ENCODE measurements at places on chromosomes 7 and 10.

DNA sequence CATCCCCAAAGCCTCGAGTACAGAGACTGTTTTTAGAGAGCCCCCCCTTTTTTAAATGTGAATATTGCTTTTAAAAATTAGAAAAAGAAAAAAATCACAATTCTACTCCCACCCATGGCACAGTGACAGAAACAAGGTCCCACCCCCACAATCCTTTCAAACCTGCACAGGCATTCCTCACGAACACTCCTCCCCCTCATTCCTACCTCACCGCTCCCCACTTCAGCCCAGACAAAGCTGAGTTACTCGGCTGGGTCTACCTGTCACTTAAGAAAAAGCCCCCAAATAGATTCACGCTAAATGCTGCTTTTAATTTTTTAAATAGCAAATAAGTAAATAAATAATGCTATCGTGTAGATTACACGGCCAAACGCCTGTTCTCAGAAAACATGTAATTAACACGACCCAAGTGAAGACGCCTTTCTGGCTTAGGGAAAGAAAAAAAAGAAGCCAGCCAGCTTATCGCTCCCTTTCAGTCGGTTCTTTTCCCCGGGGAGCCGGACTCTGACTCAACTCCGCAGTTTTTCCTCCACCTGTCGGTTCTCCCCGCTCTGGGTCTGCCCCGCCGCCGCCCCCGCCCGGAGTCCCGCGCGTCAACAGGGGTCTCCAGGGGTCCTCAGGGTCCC, 739 bp downstream of the MPP7 start:
- no peak for DNase-seq

DNA sequence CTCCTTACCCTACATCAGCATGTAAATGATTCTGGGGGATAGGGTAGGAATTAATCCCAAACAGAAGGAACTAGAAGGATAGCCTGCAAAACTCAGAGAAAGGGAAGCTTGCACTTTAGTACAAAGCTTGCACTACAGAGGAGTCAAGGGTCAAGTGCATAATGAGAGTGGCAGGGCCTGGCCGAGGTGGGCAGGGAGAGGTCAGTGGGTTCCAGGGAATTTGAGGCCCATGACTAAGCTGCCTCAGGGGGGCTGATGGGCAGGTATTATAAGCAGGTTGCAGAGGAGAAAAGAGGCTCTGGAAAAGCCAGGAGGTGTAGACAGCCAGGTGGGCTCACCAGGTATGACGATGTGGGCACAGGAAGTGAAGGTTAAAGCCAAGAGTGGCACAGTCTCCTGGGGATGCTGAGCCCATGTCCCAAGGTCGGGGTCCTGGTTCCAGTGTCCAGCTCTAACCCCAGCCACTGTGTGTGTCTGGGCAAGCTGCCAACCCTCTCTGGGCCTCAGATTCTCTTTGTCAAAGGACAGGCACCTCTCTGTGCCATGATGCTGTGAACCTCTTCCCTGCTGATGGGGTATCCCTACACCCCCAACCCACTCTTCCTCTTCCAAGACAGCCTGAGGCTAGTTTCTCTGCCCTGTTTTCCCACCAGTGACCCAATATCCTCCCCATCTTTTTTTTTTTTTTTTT, 32.0 kb upstream of the ELN start:
- no peak for DNase-seq

- no peak for DNase-seq
Observed at GRCh38 chr7:157678501-157678900, 341.7 kb downstream of the DNAJB6 start.

DNA sequence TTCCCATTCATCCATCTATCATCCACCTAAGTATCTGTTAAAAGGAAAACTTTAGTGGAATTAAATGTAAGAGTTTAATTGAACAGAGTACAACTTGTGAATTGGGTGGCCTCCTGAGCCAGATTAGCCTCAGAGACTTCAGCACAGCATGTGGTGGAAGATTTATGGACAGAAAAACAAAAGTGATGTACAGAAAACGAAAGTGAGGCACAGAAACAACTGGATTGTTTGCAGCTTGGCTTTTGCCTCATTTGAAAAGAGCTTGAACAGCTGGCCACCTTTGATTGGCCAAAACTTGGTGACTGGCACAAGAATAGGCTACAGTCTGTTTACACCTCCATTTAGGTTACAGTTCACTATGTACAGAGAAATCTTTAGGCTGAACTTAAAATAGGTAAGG, 1463.4 kb upstream of the CELF2 start:
- DNase-seq = no peak

DNA sequence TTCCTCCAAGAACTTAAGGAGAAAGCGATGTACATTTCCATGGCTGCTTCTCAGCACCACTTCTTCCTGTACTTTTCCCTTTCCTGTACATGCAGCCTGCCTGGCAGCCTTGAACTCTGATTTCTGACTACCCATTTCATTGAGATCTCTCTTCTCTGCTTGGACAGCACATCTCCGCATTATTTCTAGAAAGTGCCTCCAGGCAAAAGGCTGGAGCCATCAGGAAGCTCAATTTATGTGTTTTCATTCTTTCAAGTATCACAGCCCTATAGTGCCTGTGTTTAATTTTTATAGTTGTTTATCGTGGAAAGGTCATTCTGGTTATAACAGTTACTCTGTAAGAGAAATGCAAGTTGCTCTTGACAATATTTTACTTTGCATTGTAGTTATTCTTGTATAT, 688.0 kb upstream of the ANKRD30A start:
- no peak for DNase-seq

GRCh38 chr7:142327628-142328405, 70.0 kb upstream of the PRSS58 start:
- no peak for DNase-seq

DNA sequence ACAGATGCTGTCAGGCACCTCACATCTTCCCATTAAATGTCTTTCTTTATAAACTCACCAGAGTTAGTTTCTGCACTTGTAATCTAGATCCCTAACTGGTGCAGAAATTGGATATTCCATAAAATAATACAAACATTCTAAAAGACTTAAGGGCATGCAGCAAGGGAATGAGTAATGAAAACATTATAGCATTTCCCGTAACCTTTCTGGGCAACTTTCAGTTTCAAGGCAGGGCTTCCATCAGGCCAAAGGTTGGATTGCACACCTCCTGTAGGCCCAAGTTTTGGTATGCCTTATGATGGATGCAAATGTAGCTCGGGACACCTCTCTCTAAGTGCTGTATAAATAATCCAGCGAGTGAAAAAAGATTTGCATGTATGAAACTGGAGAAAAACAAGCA, 129.9 kb upstream of the LYZL2 start:
- no peak for DNase-seq

DNA sequence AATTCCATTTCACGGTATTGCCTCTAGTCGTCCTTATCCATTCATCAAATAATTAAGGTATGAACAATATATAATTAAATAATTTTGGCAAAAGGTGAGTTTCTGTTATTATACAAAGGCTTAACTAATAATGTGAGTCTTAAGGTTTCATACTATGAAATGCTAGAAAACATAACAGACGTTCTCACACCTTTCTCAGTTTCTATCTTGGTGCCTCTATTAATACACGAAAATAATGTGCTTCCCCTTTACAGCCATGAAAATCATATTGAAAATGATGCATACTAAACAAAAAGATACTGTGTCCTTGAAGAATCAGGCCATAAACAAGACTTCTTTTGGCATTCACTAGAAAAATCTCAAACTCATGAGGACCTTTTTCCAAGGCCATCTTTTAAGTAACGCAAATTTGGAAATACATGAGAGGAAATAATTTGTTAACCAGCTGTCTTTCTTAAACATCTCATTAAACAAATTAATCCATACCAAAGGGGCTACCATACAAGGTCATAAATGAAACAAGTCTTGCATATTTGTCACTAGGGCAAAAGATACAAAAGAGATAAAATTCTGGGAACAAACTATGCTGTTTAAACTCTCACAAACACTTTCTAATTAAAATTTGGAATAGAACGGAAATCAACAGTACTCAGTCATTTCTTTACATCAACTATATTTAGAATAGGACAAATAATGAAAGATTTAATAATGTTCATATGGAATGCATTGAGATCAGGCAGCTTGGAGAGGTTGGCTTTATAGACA, 53.9 kb upstream of the CAV2 start:
- DNase-seq = no peak

DNA sequence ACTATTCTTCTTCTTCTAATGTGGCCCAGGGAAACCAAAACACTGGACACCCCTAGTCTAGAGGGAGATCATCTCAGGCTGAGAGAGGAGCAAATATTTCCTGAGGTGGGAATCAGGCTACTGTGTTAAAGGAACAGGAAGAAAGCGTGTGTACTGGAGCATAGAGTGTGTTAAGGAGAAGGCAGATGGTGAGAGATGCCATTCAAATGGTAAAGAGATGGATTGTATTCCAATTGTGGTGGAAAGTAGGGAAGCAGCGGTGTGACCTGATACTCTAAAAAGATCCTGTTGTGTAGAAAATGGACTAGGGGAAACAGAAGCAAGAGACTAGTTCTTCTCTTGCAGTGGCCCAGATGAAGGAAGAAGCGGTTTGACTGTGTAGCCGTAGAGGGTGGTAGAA, 31.2 kb downstream of the RAB18 start:
- no peak for DNase-seq

DNA sequence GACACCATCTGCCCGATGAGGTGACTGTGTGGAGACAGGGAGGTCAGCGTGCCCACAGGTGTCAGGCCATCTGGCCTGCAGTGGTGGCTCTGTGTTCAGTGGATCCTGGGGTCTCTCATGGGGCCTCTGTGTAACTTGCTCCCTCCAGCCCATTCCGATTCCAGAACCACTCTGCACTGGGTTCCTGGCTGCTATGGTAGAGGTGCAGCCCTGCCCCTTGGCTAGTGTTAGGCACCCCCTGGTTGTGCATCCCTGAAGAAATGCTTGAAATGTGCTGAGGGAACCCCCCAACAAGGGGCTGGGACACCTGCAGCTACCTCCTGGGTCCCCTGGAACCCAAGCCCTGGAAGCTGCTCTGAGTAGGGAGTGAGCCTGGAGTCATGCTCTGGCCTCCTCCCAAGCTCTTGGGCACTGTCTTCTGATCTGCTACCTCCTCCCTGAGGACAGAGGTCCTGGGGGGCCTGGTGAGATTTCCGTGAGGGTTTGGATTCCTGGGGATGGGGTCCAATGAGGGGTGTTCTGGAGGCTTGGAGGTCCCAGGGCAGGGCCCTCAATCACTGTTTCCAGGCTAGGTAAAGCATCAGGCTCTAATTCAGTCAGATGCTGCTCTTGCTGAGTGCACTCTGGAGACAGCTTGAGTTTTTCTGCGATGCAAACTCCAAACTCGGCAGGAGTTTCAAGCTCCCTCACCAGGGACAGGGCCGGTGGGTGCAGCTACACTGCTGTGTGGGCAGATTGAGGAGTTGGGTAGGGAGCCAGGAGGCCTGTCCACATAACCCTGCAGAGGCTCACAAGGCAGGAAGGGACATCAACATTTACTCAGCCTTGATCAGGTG, 27.7 kb downstream of the RAMP3 start:
- DNase-seq = no peak

- no peak for DNase-seq
Observed at GRCh38 chr7:137916980-137917645, 70.3 kb upstream of the DGKI start.

- peak; percentile 31 for DNase-seq
Observed at GRCh38 chr10:58266826-58267712, 625 bp downstream of the IPMK start.

GRCh38 chr7:47180516-47180826, 401.4 kb downstream of the TNS3 start:
- DNase-seq = no peak

DNA sequence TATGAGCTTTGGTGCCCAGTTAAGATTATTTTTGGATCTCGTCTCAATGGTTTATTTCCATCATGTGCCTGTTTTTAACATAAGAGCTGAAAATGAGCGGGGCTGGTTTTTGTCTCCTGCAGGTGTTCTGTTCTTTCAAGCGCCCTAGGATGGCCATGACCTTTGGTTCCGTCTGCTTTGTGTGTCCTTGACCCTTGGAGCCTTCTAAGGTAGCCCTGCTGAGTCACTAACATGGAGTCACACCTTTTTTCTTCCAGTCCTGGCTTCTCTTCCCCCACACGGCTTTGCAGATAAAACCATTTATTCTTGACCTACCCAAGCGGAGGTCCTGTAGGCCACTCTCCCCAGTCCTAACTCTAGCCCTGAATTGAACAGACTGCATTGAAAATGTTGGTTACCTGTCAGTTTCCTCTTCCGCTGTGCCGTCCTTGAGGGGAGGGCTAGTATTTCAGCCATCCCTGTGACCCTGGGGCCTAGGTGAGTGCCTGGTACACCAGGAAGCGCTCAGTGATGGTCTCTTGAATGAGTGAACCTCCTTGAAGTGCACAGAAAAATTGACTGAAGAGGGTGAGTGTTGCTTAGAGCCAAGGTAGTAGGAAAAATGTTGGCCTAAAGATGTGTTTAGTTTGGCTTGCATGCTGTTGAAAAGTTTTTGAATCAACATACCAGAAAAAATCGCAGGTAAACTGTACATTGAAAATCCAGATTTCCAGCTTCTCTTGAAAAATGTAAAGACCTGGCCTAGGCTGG, 48.0 kb downstream of the CAMK1D start:
- no peak for DNase-seq

- no peak for DNase-seq
Observed at GRCh38 chr7:152618427-152618826, 57.5 kb downstream of the XRCC2 start.

DNA sequence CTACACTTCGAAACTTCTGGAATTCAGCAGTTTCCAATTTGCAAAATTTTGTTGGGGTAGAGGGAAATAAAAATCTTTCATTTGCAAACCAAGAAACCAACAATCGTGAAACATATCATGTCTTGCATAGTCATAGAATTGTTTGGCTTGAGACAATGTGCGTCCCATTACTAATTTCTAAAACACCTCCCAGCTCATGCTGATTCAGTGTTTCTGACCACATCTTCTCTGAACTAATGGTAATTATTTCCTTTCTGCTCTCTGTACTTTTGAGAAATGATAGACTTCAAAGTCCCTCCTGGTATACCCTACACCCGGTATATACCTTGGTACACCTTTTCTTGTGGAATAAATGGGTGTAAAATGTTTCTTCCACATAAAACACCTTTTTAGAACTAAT, 41.8 kb upstream of the TSPAN13 start:
- no peak for DNase-seq

- DNase-seq = no peak
Observed at GRCh38 chr10:50561816-50562215, 61.9 kb downstream of the SGMS1 start.

GRCh38 chr7:119825091-119825655, 447.8 kb upstream of the KCND2 start:
- DNase-seq = no peak

DNA sequence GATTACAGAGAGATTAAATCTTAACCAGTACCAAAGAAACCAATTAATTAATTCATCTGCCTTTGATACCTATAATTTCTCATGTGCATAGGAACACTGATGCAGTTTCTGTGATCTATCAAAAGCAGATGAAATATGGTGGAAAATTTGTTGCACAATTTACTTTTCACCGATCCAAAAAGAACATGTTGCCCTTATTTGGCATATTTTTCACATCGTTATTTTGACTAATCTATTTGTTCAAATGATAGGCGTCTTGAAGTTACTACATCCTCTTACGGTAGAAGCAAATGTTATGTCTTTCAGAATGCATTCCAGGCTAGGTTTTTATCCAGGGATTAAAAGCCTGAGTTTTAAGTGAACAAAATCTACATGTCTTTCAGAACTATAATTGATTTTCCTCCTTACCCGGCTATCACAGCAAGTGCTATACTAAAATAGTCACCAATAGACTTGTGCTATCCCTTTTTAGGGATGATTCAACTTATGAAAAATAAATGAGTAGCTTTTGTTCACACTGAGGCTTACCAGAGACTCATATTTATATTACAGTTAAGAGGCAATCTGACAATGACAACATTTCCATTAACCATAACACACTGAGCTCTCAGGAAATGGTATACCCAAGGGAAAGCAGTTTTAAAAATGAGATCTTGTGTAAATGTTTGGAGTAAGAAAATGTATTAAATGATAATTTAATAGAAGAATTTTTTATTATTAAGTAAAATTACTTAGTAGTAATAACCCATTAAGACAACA, 16.8 kb upstream of the TES start:
- no peak for DNase-seq
